WTC11 (cell line): ENCODE measurements at places on chromosomes 3 and 15.

DNA sequence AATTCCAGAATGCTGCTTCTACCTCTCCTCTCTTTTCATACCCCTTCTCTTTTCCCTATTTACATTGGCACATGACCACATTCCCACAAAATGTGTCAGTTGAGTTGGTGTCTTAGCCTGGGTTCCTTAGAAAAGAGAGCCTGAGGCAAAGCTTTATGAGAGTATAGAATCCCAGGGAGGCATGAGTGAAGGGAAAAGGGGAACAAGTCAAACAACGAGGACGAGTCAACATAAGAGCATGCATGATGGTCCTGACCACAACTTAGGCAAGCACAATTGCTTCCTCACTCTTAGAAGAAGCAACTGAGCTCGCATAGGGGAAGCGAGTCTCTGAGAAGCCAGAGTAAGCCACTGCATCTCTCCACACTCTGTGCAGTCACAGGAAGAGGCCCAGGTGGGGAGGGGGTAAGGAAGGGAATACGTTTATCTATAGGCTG is 15.4 kb upstream of the ZNF774 start:
- DNase-seq = no peak

DNA sequence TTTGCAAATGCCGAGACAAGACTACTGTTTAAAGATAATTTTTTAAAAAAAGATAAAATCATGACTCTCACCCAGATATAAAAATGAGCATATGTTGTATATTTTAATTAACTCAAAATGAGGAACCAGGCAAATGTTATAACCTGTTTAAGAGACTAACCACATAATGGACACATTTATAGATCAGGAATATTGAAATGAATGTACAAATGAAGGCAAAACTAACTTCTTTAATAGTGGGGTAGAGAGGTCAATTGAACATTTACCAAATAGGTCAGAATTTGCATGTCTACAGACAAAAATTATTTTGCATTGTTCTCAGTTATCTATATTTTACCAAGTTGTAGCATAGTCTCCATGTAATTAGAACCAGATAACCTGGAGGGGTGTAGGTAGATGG is 134.3 kb upstream of the PFN2 start:
- DNase-seq = no peak

GRCh38 chr3:112013784-112014143 is 15.0 kb downstream of the TAGLN3 start:
- no peak for DNase-seq

- DNase-seq = no peak
Observed at GRCh38 chr15:60751985-60752952, 273.3 kb upstream of the ICE2 start.

- DNase-seq = no peak
Observed at GRCh38 chr15:26028086-26028740, 165.1 kb upstream of the ATP10A start.

- no peak for DNase-seq
Observed at GRCh38 chr3:13998831-13999230, 119.0 kb upstream of the WNT7A start.

- no peak for DNase-seq
Observed at GRCh38 chr3:148681080-148681479, 16.6 kb upstream of the AGTR1 start.
